Tibial artery (tissue), 4 donors: ENCODE measurements at places on chromosomes 5 and 9.

- H3K4me3 ChIP-seq, result no peak overlapping the region
- H3K27ac ChIP-seq, result no peak overlapping the region
Measured at GRCh38 chr9:124553738-124554137, 46.5 kb upstream of the NR5A1 start.

DNA sequence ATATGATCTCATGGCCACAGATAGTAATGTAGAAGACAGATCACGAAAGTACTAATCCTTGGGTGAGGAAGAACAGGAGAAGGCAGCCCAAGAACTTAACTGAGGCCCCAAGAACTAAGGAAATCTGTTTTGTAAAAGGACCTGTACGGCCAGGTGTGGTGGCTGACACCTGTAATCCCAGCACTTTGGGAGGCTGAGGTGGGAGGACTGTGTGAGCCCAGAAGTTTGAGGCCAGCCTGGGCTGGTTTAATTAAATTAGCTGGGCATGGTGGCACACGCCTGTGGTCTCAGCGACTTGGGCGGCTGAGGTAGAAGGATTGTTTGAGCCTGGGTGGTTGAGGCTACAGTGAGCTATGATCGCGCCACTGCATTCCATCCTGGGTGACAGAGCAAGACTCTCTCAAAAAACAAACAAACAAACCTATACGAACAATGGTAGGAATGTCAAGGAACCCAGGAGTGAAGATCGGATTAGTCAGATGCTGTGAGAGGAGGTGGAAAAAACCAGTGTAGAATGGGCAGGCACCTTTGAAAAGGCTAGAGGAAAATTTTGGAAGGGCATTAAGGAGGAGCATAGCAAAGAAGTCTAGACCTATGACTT lies 283.8 kb upstream of the DMRT1 start:
- no peak overlapping the region for H3K4me3 ChIP-seq
- DNase-seq, result no peak
- no peak overlapping the region for H3K27ac ChIP-seq
- H3K27me3 ChIP-seq, result no peaks in the 10 kb centered on the region

DNA sequence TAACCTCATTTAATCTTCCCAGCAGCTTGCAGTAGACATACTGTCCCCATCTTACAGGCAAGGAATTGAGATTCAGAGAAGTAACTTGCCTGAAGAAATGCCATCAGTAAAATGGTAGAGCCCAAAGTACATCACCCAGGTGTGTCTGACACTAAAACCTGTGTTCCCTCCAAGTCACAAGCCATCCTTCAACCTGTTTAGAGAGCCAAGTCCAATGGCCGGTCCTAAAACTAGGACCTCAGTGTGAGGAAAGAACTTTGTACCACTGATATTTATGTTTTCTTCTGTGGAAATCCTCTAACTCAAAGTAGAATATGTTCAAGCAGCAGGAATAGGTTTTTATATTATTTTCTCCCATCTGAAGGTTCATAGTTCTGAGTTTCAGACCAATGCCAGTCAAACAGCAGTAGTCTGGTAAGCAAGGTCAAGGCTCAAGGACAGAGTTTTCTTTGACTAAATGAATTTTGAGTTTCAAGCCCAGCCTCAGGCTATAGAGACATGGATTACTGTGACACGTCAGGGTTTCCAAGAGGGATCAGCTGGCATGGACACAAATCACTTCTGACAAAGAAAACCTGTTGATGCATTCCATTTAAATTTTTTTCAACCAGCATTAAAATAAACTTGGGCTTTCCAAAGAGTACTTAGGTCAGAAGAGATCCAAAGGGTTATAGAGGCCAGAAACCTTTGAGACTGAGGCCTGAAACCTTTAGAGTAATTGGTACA lies 80.9 kb upstream of the PLPP6 start:
- no peak overlapping the region for H3K27ac ChIP-seq
- H3K27me3 ChIP-seq, result no peaks in the 10 kb centered on the region
- H3K36me3 ChIP-seq, result peaks cover 23% of the 10 kb centered on the region
- no peak overlapping the region for H3K4me3 ChIP-seq

DNA sequence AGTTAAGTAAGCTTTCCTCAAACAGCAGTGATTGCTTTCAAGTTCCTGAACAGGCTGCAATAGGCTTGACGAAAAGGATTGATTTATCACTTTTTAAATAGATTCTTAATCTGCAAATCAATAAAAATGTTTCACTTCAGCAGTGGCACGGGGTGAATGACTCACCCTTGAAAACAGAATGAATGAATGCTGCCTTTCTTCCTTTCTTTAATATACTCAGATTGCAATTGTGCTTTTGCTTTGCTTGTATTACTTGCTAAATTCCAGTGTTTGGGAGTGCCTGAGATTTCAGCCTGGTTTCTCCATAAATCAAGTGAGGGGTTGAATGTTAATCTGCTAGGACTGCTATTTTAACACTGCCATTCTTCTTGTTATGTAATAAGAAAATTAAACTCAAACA lies 1293.8 kb downstream of the PTPRD start:
- no peaks in the 10 kb centered on the region for H3K27me3 ChIP-seq
- H3K4me1 ChIP-seq, result no peaks in the 10 kb centered on the region
- DNase-seq, result no peak
- H3K4me3 ChIP-seq, result no peak overlapping the region

DNA sequence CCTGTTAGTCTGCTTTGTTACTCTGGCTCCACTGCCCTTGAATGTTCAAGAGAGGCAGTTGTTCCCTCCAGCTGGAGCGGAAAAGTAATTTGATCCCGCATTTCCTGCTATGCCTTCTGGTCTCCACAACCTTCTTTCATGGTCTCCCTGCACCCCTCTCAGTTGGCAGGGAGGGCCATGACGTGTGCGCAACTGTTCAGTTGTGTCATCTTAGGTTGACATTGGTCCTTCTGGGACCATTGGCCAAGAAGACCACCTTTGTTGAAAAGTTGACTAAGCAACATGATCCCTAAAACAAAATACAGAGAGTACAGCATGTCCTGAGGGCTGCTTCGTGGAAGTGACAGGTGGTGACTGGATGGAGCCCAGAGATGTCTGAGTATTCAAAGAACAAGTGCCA lies 192.5 kb upstream of the TUT7 start:
- no peak overlapping the region for H3K27ac ChIP-seq
- H3K27me3 ChIP-seq, result no peaks in the 10 kb centered on the region
- no peak overlapping the region for H3K4me3 ChIP-seq
- H3K36me3 ChIP-seq, result no peaks in the 10 kb centered on the region

- H3K36me3 ChIP-seq, result no peaks in the 10 kb centered on the region
- no peak overlapping the region for H3K4me3 ChIP-seq
- no peak for DNase-seq
Measured at GRCh38 chr5:419970-420369, 23.0 kb upstream of the EXOC3 start.

DNA sequence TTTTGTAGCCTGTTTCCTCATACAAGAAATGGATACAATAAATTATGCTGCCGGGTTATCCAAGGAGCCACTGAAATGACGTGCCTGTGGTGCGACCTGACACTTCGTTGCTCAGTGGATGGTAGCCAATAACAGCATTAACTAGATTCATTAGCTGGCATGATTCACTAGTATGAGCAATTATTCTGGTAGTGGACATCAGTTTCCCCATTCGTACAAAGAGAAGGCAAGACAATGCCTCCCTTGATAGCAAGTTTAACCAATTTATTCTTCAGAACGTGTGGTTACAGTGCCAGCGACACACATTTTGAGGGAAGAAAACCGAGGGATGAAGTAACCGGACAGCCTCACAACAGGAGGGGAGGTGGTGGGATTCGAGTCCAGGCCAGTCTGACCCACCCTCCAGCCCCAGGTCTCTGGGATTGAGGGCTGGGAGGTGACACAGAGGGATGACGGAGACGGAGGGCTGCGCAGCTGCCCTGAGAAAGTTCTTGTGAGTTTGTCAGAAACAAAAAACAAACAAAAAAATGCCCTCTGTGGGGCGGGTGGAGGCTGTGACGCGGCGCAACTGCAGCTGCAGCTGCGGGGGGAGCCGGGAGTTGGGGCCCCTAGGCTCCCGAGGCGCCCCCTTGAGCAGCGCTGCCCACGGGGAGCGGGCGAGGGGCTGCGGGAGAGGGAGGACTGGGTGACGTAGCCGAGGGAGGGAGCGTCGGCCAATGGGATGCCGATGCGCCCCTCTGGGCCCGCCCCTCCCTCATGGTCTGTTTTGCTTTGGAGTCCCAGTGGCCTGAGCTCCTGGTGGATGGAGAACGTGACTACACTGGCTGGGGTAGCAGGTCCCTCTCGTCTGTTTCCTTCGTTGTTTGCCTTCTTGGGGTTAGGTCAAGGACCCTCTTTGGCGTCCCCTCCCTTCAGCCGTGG lies 10.9 kb downstream of the LHX2 start:
- H3K4me3 ChIP-seq, result no peak overlapping the region
- H3K27me3 ChIP-seq, result peaks cover 9% of the 10 kb centered on the region
- no peaks in the 10 kb centered on the region for H3K4me1 ChIP-seq

- H3K27me3 ChIP-seq, result no peaks in the 10 kb centered on the region
- DNase-seq, result no peak
- H3K4me3 ChIP-seq, result no peak overlapping the region
- no peaks in the 10 kb centered on the region for H3K36me3 ChIP-seq
- no peak overlapping the region for H3K27ac ChIP-seq
Measured at GRCh38 chr5:72770266-72770665, 46.2 kb upstream of the TNPO1 start.

GRCh38 chr5:100890461-100891008 lies 12.5 kb downstream of the ST8SIA4 start:
- H3K4me1 ChIP-seq, result no peaks in the 10 kb centered on the region
- H3K4me3 ChIP-seq, result no peak overlapping the region
- no peaks in the 10 kb centered on the region for H3K27me3 ChIP-seq
- H3K27ac ChIP-seq, result no peak overlapping the region
- DNase-seq, result no peak

DNA sequence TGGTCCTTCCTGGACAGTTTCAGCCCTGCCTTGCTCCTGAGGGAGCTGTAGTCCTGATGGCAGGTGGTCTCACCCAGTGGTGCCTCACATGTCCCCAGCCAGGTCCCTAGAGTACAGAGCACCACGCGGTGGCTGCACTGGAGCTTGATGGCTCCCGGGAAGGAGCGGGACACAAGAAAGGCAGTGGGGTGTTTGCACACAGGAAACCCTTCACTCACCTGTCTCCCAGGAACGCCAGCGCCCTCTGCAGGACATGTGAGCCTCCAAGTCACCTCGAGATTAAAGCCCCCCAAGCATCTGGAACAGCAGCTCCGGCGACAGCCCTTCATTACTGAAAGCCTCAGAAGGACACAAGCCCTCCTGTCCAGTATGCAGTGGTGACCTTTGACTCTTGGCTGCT lies 19.9 kb upstream of the TMEM250 start:
- no peak overlapping the region for H3K27ac ChIP-seq
- no peaks in the 10 kb centered on the region for H3K27me3 ChIP-seq
- H3K36me3 ChIP-seq, result no peaks in the 10 kb centered on the region
- H3K4me1 ChIP-seq, result peaks cover 13% of the 10 kb centered on the region
- H3K4me3 ChIP-seq, result no peak overlapping the region

DNA sequence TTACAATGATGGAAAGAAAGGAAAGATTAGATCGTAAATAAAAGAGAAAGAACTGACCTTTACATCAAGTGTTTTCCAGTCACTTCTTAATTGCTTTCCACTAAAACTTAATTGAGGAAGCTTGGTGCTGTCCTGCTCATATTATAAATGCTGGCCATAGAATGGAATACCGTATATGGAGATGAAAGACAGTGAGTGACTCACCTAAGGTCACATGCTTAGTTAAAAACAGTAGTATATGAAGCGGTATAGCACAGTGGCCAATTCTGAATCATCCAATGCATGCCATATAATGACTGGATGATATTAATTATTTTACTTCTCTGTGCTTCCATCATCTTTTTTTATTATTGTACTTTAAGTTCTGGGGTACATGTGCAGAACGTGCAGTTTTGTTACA lies 482.4 kb upstream of the SGCD start:
- no peak overlapping the region for H3K27ac ChIP-seq
- DNase-seq, result no peak
- H3K4me1 ChIP-seq, result no peaks in the 10 kb centered on the region
- no peaks in the 10 kb centered on the region for H3K36me3 ChIP-seq

DNA sequence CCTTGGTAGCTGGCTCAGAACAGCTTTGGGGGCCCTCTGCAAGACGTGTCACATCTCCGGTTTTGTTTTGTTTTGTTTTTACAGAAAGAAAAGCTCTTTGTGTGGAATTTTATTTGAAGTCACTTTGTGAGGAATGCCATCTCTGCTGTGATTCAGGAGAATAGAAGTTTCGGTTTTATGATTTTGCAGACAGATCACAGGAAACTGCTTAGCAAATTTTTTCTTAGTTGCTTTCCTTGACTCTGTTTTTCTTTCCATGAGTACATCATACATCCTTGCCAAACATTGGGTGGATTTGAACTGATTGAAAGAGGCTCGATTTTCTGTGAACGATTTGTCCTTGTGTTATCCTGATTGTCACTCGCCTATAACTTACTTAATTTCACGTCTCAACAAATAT lies 5.1 kb downstream of the SEMA5A start:
- H3K4me3 ChIP-seq, result no peak overlapping the region
- H3K4me1 ChIP-seq, result peaks cover 8% of the 10 kb centered on the region
- no peaks in the 10 kb centered on the region for H3K27me3 ChIP-seq
- DNase-seq, result no peak

DNA sequence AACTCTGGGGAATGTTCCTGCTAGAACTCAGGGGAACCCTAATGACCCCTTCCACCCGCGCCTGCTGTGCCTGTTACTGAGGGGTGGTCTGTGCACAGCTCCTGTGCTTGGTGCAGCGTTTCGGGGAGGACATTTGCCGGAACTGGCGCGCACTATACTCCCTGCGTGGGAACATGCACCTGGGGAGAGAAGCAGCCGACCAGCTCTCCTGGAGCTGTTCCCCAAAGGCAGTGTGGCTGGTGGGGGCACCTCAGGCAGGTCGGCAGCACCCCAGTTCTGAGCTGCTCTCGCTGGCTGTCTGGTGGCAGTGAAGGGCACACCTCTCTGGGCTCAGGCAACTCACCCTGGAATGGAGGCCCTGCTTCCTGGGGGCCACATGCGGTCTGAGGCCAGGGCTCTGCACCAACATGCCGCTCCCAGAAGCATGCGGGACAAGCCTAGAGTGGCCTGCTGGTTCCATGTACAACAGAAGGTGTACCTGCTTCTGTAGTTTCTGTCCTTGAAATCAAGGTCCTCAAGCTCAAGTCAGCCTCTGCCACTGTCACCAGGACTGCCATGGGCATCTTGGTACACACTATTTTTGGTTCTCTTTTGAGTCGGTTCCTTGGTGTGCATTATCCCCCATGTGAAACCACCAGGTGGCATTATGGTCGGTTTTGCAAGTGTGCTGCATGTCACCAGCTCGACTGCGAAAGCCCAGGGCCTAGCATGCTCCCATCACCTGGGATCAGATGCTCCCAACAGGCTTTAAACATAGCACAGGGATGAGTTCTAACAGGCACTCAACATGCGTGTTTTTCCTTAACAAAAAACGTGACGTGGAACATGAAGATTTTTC lies 7.8 kb upstream of the MRNIP start:
- H3K4me1 ChIP-seq, result no peaks in the 10 kb centered on the region
- no peak overlapping the region for H3K27ac ChIP-seq

DNA sequence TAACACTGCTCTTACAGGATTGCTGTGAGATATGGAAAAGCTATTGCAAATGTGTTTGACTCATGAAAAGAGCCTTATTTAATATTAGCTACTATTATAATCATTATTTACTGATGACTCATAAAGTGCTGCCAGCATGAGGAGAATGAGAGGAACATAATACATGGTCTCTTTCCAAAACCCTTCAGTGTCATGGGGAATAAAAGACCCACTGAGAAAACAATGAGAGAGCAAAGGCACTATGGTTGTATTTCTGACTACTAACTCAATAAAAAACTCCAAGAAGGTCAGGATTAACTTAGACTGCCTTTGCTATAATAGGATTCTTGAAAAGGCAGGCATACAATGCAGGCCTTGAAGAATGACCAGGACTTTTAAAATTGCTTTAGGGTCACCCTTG lies 633.5 kb downstream of the DTWD2 start:
- no peak overlapping the region for H3K27ac ChIP-seq
- no peak for DNase-seq
- no peak overlapping the region for H3K4me3 ChIP-seq
- H3K36me3 ChIP-seq, result no peaks in the 10 kb centered on the region
- H3K4me1 ChIP-seq, result no peaks in the 10 kb centered on the region
